ENCODE measurements at places on chromosomes 11 and 22.

- no peak for DNase-seq
Measured at GRCh38 chr11:98771791-98772190, 249.0 kb upstream of the CNTN5 start.

- DNase-seq = no peak
Measured at GRCh38 chr11:112793416-112793815, 167.8 kb upstream of the NCAM1 start.

- no peak for DNase-seq
Measured at GRCh38 chr11:112558691-112559090, 298.0 kb upstream of the PLET1 start.

GRCh38 chr11:33362051-33362910 is 105.1 kb downstream of the HIPK3 start:
- peak; percentile 74 for DNase-seq

- no peak for DNase-seq
Measured at GRCh38 chr11:31337806-31338205, 31.7 kb downstream of the DCDC1 start.

All from RKO (cell line).